ENCODE measurements at places on chromosomes 3 and 15. TPM values are rescaled to one million over a fixed set of nuclear protein-coding genes. Genes with fewer than 3 reads are reported as not detected.

- H3K36me3 ChIP-seq = peaks cover 25% of the 10 kb centered on the region
- no peak overlapping the region for H3K27ac ChIP-seq
- H3K4me3 ChIP-seq = no peak overlapping the region
Measured at GRCh38 chr3:46998121-46998851, 18.8 kb downstream of the NBEAL2 start.

DNA sequence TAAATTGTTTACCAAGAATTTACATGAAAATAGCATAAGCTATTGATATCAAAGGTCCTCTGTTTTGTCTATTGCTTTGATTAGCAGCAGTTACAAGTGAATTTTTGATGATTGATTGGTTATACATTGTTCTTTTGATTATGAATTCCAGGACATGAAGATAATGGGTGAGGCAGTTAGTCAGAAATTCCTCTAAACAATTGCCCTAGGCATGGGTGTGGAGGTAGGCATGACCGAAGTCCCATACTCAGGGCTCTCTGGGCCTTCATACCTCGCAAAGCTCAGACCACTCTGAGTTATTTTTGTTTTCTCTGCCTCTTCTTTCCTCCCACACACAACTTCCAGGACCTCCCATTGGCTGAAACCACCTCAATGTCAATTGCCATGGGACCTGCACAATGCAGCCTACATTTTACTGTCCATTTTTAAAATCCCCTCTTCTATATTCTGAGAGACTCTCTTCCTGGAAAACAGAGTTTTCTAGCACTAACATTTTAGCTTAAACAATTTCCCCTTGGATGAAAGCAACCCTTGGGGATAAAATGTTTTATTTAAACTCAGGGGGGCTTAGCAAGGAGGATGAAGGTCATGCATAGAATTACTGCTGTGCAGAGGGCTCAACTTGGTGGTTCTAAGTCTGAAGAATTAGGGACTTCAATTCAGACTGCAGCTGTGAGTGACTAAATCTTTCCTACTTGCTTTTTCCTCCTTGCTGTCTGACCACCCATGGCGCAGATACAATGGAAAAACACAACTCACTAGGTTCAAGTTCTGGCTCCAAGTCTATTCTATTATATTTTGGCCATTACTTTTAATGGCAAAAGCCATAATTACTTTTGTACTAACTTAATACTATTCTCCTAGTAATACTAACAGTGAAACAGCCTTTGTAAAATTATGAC lies 594.8 kb downstream of the NTRK3 start:
- no peak for DNase-seq
- no peaks in the 10 kb centered on the region for H3K4me1 ChIP-seq
- H3K27ac ChIP-seq = no peak overlapping the region
- H3K27me3 ChIP-seq = no peaks in the 10 kb centered on the region

- H3K4me3 ChIP-seq = no peak overlapping the region
- H3K27ac ChIP-seq = peak overlapping the region; percentile 71
- H3K4me1 ChIP-seq = peaks cover 81% of the 10 kb centered on the region
Measured at GRCh38 chr15:90407336-90407735, 19.3 kb downstream of the IQGAP1 start.

GRCh38 chr15:42593143-42593542 lies 17.7 kb downstream of the STARD9 start:
- no peaks in the 10 kb centered on the region for H3K36me3 ChIP-seq
- H3K27me3 ChIP-seq = no peaks in the 10 kb centered on the region
- H3K4me1 ChIP-seq = peaks cover 22% of the 10 kb centered on the region

GRCh38 chr3:126353694-126354321 lies 3.4 kb downstream of the KLF15 start:
- DNase-seq = no peak
- H3K27me3 ChIP-seq = peaks cover 32% of the 10 kb centered on the region
- H3K36me3 ChIP-seq = no peaks in the 10 kb centered on the region

DNA sequence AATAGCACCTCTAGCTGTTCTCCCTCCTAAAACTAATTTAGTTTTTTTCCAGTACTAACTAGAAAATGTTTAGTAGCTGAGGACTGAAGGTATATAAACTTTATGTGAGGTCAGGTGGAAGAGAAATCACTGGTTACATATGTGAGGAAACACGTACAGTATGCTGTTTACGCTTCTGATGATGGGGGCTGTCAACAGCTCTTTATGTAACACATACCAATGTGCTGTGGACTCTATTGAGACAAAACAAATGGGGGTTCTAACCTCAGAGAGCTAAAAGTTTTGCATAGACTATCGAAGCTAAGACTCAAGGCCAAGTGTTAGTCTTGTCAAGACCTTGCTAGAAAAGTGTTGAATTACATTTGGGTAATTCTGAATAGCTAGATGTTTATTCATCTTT lies 107.5 kb downstream of the SYNPR start:
- no peaks in the 10 kb centered on the region for H3K27me3 ChIP-seq
- no peak for DNase-seq
- no peak overlapping the region for H3K27ac ChIP-seq

DNA sequence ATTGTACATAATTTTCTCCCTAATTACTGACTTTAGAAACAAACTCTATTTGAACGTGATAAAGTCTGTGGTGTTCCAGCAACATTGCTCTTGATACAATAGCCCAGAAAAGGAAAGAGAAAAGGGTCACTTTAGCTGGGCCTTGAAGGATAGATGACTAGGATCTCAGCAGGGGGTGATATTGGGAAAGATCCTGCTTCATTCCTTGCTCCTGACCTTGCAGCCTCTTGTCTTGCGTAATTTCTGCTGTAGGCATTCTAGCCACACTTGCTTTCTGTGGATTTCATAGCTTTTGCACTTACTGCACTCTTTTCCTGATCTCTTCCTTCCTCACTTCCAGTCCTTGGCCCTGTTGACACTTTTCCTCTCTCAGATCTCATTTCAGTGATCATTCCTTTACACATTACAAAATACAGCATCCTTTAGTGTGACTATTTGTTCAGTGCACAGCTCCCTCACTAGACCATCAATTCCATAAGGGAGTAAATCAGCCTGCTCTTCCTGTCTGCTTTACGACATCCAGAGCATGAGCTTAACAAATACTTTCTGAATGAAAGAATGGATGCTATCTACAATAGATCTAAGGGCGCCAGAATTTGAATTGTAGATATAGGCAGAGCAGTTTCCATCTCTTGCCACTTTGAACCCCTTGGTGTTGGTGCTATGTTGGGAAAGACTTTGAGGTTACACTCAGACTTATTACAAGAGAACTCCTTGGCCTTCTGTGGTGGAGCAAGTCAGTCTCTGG lies 559.6 kb upstream of the MDFIC2 start:
- no peaks in the 10 kb centered on the region for H3K36me3 ChIP-seq
- H3K27me3 ChIP-seq = no peaks in the 10 kb centered on the region
- no peak overlapping the region for H3K4me3 ChIP-seq
- no peaks in the 10 kb centered on the region for H3K4me1 ChIP-seq

DNA sequence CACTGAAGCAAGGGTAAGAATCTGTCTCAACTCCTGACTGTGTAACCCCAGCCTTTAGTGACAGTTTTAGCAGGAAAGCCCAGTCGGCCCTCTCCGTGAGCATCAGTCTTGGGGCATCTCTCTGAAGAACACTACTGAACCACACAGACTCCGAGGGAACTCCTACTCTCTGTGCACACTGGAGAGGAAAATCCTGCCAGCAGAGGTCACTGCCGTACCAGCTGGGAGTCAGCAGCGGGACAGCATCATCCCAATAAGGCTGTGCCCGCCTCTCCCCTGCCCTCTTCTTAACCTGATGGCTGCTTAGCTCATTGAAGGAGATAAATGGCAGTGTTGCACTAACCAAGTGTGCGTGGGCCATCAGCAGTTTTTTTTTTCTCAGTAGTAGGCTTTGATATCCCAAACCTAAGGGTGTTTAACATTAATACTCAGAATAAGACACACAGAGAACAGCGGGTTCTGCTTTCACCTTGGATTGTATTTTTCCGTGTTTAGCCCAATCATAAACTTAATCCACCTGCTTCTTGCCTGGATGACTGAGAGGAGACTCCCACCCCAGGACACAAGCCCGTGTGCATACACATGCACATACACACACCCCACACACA lies 26.6 kb upstream of the RASA2 start:
- peaks cover 7% of the 10 kb centered on the region for H3K4me1 ChIP-seq
- DNase-seq = peak; percentile 90
- H3K27me3 ChIP-seq = no peaks in the 10 kb centered on the region
- H3K36me3 ChIP-seq = no peaks in the 10 kb centered on the region
- H3K4me3 ChIP-seq = no peak overlapping the region

GRCh38 chr15:98729446-98730042 lies 81.2 kb downstream of the IGF1R start:
- DNase-seq = no peak
- H3K36me3 ChIP-seq = no peaks in the 10 kb centered on the region
- H3K4me1 ChIP-seq = peaks cover 49% of the 10 kb centered on the region

DNA sequence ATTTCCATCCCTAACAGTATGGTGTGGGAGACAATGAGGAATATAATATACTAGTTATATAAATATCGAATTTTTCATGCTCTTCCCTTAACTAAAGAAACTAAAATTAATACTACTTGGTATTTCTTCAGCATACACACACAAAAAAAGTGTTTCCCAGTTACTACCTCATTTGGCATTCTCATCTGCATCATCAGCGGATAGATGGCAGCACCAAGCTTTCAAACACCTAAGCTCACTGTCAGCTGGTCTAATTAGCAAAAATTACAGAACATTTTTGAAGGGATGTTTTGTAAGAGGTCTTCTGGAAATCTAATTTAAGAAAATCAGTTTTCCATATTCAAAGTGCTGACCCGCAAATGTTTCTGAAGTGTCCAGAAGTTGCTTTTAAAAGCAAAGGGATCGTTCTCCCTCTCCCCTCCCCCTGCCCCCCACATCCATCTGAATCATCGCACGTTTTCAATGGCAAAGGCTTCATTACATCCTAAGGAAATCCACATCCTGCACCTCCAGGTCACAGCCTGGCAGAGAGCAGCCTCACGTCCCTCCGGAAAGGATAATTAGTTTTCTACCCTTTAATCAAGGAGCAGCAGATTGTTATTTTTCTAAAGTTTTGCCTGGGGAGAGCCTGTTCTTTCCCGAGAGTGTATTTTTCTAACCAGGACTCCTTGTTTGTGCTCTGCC lies 86.1 kb upstream of the SPATA12 start:
- no peaks in the 10 kb centered on the region for H3K27me3 ChIP-seq
- no peak overlapping the region for H3K4me3 ChIP-seq
- DNase-seq = no peak

DNA sequence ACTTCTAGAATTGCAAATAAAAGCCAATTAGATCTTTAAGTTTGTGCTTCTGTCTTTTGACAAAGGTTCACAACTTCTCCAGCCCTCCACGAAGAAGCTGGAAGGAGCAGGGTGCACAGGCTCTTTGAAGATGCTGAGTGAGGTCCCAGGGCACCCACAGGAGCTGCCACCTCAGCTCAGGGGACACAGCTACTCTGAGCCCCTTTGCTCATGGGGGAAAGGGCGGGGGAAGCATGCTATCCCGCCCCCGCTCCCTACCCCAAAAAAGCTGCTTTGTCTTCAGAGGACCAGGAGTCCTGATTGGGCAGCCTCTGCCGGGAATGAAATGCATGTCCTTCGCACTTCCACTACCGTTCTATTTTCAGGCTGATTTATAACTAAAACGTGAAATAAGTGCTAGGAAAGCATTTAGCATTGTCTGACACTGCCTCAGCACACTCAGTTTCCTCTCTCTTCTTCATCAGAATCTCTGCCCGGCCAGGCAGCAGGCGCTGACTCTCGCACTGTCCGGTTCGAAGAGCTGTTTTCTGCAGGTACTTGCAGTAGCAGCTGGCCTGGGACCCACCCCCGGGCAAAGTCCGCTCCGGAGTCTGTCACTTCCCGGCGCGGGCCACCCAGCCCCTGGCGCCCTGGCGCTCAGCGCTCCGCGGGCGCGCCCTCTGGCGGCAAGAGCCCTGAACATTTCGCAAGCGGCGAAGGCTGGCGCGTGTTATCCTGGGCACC lies 45.5 kb upstream of the KLHL25 start:
- peak overlapping the region; percentile 4 for H3K4me3 ChIP-seq
- peaks cover 46% of the 10 kb centered on the region for H3K4me1 ChIP-seq
- DNase-seq = peak; percentile 96
- peak overlapping the region; percentile 89 for H3K27ac ChIP-seq
- no peaks in the 10 kb centered on the region for H3K36me3 ChIP-seq
- H3K27me3 ChIP-seq = peaks cover 6% of the 10 kb centered on the region

GRCh38 chr15:40850576-40851112 lies 6.8 kb downstream of the SPINT1 start:
- H3K36me3 ChIP-seq = peaks cover 7% of the 10 kb centered on the region
- peaks cover 64% of the 10 kb centered on the region for H3K4me1 ChIP-seq
- no peak overlapping the region for H3K4me3 ChIP-seq
- H3K27me3 ChIP-seq = peaks cover under 1% of the 10 kb centered on the region
- H3K27ac ChIP-seq = peak overlapping the region; percentile 74
- no peak for DNase-seq

DNA sequence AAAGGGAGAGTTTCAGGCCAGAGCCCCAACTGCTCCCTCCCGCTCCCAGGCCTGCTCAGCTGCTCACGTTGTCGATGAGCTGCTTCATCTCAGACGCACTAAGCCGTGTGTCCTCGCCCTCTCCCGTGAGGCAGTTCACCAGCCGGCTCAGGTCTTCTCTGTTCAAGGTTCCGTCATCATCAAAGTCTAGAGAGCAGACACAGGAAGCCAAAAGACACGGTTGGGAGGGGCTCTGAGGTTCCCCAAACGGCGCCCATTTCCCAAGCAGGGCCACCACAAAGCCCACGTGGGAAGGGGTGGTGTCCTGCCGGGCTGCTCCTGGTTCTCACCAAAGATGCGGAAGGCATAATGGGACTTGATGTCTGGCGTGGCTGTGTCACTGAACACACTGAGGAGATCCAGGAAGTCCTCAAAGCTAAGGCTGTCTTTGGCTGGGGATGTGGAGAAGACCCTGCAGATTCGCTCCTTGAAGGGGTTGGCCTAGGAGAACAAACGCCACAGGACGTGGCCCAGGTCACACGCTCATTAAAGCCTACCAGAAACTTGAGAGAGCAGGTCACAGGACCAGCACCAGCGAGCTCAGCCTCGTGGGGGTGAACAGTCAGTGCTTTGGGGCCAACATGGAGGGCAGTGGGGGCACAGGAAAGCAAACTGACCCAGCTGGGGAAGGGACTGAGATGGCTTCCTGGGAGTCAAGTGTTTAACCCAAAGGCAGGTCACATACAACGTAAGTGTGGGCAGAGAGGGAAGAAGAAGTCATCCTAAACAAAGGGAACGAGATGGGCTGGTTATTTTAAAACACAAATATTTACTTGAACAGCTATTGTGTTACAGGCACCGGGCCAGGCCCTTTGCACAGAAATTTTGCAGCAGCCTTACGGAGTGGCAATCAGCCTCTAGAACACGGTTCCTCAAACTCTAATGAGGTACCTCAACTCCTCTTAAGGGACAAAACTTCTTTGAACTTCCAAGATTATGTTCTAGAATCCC lies 2.4 kb downstream of the CIB1 start:
- no peak overlapping the region for H3K4me3 ChIP-seq
- DNase-seq = peak; percentile 54
- peaks cover 23% of the 10 kb centered on the region for H3K36me3 ChIP-seq
- peaks cover 42% of the 10 kb centered on the region for H3K4me1 ChIP-seq

Gene DLEC1
- 1.9 TPM for total RNA-seq

Gene GOLGA8G
- total RNA-seq = not detected

Gene SHC4
- total RNA-seq = not detected

Gene NME9
- not detected for total RNA-seq
